NCI-H1048 (cell line): ENCODE measurements at places on chromosomes 2 and 18.

DNA sequence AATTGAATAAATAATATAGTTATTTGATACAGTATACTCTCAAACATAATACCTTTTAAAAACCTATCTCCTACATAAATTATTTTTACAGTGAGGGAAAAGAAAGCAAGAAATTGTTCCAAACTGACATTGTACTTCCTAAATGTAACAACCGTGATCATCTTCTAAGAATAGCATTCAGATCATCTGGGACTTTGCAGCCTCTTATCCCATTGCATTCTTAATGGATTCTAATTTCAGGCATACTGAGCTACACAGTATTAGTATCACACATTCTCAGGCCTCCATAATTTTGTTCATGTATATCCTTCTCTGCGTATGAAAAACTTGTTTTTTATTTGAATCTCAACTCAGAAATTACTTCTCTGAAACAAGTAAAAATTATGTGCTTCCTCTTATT is 1134.7 kb upstream of the CDH2 start:
- DNase-seq: no peak

- DNase-seq: no peak
These were observed 88.8 kb downstream of the UXS1 start for GRCh38 chr2:106105151-106105922.

GRCh38 chr18:76459312-76459686 is 35.7 kb downstream of the ZNF516 start:
- no peak for DNase-seq

- DNase-seq: no peak
These were observed 257.9 kb downstream of the PTPRM start for GRCh38 chr18:7824970-7825369.

GRCh38 chr2:196288006-196288538 is 116.7 kb upstream of the STK17B start:
- no peak for DNase-seq

DNA sequence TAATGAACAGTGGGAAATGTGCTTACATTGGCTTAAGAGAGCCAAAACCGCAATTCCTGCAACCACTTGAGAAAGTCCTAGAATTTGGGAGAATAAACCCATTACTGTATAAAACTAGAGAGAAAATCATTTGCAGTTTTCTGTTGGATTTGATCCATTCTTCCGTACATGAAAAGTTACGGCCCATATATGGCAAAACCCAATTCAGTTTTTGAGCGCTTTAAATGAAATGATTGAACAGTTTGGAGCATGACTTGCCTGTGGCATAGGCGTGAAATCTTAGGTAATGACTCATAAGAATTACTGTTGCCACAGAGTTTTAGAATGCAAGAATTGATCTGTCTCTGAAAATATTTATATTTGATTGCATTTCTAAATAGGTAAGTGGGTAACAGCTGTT is 52.0 kb downstream of the PHLPP1 start:
- no peak for DNase-seq
